ENCODE measurements at places on chromosomes 7 and 10.

DNA sequence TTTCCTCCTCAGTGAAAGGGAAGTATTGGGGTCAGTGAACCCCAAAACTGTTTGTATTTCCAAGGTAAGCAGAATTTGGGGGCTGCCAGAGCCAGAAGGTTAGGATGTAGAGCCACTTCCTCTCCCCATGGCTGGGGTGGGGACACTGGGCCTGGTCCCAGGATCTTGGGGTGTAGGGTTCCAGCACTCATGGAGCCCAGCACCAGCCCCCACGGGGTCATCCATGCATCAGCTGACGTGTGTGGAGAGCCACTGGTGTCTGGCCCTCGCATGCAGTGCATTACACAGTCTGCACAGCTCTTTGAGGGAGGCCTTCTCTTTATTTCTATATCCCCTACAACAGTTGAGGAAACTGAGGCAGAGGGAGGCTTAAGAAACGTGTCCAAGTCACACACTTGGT is 91.4 kb downstream of the ZMIZ1 start:
- DNase-seq = no peak

- DNase-seq = no peak
These were observed 35.0 kb downstream of the ENTPD1 start for GRCh38 chr10:95790982-95791381.

DNA sequence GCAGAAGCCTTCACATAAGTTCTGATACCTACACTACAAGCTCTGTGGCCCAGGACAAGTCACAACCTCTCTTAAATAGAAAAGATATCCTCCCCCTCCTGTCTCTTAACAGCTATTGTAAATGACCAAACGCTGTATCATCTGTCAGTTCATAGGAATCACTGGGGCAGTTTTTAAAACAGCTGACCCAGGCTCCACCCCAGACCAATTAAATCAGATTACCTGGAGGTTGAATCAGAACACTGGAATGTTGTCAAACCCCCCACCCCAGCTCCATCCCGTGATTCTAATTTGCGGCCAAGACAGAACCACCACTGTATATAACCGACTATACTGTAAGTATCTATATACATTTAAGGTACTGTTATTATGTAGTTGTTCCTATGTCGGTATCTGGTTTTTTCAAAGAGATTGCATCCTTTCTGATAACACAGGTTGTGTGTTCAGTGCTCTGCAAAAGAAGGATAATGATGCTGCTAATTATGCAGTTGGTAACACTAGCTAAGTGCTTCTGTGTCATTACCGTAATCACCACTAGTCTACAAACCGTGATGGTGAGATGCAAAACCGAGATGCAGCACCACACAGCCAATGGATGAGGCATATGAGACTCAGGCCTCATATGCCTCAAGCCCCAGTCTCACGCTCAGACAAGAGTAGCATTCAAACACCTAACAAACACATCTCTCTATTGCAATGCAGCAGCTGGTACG is 47.4 kb downstream of the TNS3 start:
- DNase-seq = no peak

GRCh38 chr10:120700426-120700825 is 150.7 kb upstream of the WDR11 start:
- no peak for DNase-seq

DNA sequence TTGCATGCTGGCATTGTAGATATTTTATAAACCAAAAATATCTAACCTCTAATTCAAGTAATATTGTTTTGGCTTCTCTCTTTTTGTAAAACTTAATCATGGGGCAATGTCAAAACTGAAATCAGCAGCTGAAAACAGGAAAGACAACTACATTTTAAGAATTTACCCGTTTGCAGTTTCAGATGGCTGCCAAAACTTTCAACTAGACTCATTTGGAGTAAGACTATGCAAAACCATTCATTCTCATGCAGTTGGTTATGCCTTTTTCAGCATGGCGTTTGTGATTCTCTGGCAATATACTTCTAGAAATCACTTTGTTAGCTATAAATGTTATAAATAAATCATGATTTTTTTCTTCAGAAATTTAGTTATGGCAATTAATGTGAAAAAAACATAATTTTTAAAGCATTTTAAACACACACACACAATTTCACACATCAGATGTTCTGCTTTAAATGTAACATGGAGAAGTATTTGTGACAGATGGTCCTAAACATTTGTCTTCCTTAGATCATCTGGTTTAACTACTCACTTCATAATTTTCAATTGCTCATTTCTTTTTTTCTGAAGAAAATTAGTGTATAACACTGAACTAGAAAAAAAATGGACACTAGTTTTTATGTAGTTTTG is 116.4 kb downstream of the ITGB8 start:
- no peak for DNase-seq

GRCh38 chr10:1963341-1963740 is 226.0 kb upstream of the ADARB2 start:
- DNase-seq = no peak

- DNase-seq = no peak
These were observed 357.8 kb upstream of the MBL2 start for GRCh38 chr10:53130337-53130736.

- DNase-seq = no peak
These were observed 63.0 kb downstream of the NEURL1 start for GRCh38 chr10:103556383-103557007.

DNA sequence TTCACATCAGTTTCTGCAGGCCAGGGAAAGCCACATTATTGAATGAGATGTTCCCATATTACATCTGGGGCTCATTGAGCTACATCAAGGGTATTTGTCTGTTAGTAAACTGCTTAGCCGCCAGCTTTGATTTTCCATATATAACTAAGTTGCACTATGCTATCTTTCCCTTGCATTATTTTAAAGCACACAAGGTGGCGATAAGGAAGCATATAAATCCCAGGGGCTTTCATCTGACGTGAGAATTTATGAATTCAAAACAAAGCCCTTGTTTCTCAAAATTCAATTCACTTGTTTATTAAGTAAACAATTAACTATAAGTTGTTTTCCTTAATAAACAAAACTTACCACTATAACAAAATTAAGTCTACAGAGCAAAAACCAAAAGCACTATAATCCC is 334.1 kb upstream of the TPK1 start:
- DNase-seq = no peak

DNA sequence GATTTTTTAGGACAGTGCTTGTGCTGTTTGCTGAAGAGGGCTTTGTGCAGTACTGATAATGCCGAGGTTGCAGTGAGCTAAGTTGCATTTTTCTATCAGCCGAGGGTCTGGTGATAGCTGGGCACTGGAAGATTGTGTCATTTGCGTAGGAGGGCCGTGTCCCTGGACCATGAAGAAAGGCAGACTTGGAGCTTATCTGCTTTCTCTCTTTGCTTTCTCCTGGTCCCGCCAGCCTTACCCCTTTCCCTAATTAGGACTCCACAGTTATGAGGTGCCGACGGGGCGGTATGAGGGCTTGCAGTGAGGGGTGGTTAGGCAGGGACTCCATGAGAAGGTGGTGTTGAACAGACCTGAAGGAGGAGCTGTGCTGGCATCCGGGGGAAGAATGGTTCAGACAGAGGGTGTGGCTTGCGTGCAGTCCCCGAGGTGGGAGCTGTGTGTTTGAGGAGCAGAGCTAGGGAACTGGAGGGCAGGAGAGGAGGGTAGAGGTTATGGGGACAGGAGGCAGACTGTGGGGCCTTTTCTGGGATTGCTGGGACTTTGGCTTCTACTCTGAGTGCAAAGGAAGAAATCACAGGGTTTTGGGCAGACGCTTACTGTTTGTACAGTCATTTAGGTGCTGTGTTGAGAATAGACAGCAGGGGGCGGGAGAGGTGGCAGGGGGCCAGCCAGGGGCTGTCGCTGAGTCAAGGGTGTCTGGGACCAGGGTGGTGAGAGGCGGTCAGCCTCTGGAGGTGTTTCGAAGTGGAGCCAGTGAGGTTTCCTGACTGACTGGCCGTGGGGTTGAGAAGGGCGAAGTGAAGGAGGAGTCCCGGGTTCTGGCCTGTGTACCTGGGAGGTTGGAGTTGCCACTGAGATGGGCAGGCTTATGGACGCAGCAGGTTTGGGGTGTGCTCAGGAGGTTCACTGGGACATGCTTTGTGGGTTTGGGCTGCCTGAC is 43.4 kb downstream of the PRF1 start:
- peak; percentile 33 for DNase-seq

DNA sequence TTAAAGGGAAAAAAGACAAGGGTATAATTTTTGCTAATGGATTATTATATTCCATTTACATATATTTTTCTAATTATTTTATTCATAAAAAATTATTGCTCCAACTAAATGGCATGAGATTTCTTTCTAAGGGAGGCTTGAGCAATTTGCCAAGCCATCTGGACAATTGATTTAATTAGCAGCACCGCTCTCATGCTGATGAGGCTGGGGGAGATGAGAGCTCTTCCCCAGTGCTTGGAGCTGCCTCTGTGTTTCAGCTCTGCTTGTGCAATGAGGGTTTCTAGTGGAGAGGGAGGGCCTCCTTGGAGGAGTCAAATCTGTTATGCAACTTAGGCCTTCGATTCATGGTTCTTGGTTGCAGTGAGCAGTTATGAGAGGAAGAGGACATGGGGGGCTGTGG is 574.3 kb downstream of the TCERG1L start:
- DNase-seq = no peak

- no peak for DNase-seq
These were observed 35.3 kb upstream of the PROSER2 start for GRCh38 chr10:11787846-11788245.

- DNase-seq = no peak
These were observed 157.6 kb downstream of the FAM107B start for GRCh38 chr10:14616955-14617730.

DNA sequence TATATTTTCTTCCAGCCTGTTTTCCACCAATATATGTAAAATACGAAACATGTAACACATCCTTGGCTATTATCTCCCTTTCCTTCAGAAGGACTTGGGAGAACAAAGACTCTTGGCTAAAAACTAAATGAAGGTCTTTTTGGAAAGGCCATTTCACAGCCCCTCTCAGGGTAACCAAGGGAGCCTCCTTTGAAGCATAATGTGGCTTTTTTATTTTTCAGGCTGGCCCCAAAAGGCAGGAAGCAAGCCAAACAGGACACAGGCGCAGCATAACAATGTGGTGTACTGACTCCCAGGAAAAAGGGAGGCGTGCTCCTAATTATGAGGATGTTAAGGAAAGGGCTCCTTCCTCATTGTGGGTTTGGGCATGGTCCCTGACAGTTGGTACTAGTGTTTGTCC is 30.3 kb upstream of the CCSER2 start:
- DNase-seq = no peak

DNA sequence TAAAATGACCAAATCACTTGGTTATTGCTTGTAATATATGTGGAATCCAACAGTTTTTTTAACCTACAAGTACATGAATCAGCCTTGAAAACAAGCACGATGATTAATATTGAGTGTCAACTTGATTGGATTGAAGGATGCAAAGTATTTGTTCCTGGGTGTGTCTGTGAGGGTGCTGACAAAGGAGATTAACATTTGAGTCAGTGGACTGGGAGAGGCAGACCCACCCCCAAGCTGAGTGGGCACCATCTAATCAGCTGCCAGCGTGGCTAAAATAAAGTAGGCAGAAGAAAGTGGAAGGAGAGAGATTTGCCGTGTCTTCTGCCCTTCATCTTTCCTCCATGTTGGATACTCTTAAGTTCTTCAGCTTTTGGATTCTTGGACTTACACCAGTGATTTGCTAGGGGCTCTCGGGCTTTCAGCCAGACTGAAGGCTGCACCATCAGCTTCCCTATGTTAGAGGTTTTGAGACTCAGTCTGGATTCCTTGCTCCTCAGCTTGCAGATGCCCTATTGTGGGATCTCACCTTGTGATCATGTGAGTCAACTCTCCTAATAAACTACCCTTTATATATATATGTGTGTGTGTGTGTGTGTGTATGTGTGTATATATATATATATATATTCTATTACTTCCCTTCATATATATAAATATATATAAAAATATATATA is 118.4 kb upstream of the WDR11 start:
- no peak for DNase-seq

- DNase-seq = no peak
These were observed 140.3 kb upstream of the RET start for GRCh38 chr10:42936580-42936979.

DNA sequence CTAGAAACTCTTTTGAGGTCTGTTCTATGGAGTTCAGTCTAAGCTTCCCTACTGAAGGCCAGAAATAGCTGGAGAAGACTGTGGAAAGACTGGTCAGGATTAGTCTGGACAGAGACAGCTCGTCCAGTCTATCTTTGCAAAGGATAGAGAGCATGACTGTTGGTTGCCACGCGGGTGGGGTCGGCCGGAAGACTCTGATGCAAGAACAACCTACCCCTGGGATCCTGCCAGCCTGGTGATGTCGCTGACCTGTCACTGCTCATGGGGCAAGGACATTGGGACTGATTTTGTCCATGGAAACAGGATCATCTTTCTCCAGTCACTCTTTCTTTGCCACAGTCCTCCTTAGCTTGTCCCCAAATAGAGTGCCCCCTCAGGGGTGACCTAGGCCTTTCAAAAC is 337.6 kb upstream of the NPSR1 start:
- no peak for DNase-seq

- no peak for DNase-seq
These were observed 2.8 kb downstream of the HOXA10 start for GRCh38 chr7:27171325-27171636.

- DNase-seq = no peak
These were observed 217.2 kb upstream of the HDAC9 start for GRCh38 chr7:18278316-18278715.

DNA sequence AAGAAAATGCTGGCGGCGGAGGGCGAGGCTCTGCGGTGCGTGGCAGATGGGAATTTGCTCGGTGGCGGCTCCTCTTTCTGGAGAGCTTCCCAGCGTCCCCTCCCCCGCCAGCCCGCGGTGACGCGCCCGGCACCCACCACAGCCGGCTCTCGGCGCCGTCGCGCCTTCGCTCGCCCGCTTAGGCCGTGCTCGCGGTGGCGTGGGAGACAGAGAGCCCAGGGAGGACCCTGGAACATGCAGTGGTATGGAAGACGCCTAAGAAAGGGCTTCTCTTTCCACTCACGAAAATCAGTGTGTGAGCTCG is 576 bp upstream of the CSGALNACT2 start:
- DNase-seq = no peak

DNA sequence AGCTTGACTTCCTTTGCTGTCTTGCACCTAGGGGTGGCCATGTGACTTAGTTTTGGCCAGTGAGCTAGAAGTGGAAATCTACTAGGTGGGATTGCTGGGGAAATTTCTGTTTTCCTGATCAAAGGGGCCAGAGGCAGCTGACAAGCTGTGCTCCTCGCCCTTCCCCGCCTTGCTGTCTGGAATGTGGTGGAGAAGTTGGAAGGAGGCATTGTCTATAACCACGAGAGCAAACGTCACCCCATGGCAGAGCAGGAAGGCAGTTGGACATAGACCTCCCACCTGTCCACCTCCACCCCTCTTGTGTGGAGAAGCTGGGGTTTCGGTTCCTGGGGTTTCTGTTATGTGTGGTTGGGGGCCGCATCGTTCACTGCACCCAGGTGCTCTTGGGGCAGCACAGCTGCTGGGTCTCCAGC is 7.3 kb downstream of the SFRP5 start:
- DNase-seq = no peak

- DNase-seq = peak; percentile 74
These were observed 30.9 kb upstream of the FAM133B start for GRCh38 chr7:92621026-92621540.
